Stimulated activated CD8-positive, alpha-beta memory T cell treated with anti-CD3 and anti-CD28 coated beads, Interleukin-2, amount 100 ng/mL, for 48 hours (primary cell): ENCODE measurements at places on chromosomes 3 and 15.

DNA sequence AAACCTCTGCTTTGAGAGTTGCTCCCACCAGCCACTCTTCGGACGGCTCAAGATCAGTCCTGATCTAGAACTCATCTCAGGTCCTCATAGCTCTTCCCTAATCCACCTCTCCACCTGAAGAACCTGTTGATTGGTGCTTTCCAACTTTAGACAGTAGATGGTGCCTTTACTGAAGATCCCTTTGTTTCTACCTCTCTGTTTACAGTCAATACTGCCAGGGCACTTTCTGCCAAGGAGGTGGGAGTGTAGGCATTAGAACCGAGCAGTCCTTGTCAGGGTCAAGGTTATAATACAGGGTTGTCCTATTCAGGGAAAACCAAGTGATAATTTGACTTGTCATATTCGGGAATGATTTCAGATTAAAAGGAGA, 1.2 kb downstream of the CGNL1 start:
- no peak for DNase-seq

GRCh38 chr3:22792533-22792932, 410.6 kb upstream of the UBE2E2 start:
- DNase-seq = no peak

GRCh38 chr15:23055316-23055715, 15.9 kb upstream of the TUBGCP5 start:
- no peak for DNase-seq

DNA sequence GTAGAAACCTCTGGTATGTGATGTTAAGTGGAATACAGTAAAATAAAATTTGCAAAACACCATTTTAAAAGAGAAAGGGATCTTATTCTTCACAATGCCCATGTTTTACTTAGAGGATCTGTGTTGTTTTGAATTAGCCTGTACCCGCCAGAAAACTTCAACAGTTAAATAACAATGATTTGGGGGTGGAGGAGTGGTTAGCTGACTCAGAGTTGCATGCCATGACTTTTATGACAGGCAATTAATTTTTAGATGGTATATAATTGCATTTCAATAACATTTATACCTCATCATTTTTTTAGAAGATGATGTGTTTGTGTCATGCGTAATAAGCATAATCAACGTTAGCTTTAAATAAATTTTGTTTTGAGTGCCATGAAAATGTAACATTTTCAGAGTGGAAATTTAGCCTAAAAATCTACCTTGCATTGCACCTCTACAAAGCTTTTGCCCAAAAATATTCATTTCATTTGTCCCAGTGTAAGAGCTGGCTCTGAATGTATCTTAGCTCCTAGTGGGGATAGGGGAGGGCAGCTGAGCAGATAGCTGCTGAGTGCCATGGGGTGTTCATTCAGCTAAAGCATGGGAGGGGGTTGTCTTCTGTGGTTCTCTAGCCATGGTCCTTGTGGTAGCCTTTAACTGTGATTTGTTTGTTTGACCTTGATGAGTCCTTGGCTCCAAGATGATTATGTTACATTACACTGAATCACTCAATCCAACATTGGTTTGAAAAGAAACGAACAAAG, 379.8 kb downstream of the LPP start:
- DNase-seq = no peak

DNA sequence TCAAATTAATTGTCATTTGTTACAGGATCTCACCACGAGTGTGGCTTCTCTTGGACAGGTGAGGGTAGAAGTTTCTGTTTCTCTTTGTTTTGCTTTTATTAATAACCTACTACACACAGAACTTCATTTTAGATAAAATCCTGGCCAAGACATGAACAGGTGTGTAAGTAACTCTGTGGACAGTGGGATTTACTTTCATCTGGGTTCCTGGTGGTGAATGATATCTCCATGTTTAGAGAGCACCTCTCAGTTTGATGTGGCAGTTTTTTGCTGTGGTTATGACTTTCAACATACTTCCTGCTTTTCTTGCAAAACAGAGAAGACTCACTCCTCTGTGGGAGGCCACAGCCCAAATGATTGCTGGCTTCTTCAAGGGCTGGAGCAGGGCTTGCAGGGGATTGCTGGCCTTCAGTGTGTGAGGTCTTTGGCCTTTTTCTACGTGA, 71.1 kb upstream of the XCR1 start:
- DNase-seq = no peak

DNA sequence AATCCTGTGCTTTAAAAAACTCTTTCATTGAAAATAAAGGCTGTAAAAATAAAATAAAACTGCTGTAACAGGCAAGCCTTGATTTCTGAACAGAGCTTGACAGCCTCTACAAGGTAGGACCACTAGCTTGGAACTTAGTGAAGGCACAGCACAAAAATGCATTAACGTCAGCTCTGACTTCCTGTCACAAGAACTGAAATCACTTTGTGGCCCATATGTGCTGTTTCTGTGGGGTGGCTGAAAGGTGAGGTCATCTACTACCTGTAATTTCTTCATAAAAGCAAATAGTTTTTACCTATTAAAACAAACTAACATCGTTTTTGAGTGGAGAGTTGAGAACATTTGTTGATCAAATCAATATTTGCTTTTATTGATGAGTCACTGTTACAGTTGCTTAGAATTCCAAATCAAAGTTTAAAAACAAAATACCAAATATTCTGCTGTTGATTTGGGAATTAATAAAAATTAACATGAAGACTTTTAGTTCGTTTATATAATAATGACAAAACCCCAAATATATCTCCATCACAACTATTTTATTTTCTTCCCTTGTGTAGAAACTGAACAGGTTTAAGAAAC, 1034.1 kb downstream of the MCTP2 start:
- no peak for DNase-seq

GRCh38 chr3:127031413-127031810, 48.5 kb downstream of the PLXNA1 start:
- no peak for DNase-seq

DNA sequence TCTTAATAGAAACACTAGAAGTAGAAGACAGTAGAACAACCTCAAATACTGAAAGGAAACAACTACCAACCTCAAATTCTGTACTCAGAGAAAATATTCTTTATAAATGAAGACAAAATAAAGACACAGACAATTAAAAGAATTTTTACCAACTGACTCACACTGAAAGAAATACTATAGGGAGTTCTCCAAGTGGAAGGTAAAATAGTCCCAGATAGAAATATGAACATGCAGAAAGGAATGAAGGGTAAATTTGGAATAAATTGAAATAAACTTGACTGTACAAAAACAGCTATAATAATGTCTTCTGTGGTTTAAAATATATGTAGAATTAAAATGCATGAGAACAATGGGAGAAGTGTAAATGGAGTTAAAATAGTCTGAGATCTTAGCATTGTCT, 36.7 kb upstream of the CCDC174 start:
- no peak for DNase-seq

DNA sequence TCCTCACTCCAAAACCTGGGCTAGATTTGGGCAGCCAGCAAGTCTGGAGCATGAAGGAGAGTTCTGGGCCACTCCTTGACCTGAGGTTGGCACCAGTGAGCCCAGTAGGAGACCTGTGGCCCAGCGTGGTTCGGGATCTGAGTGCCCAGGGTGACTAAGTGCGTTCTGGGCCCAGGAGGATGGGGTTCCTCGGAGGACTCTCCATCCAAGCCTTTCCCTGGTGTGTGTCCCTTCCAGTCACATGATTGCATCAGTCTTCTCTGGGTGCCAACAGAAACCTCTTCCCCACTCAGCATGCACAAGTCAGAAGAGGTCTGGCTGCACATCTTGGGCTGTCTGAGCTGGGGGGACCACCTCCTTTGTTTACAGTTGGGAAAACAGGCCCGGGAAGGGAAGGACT, 14.9 kb downstream of the TMEM43 start:
- no peak for DNase-seq

GRCh38 chr15:31352911-31353811, 26.5 kb downstream of the KLF13 start:
- no peak for DNase-seq

- DNase-seq = no peak
Observed at GRCh38 chr15:39177561-39177960, 403.3 kb upstream of the THBS1 start.

GRCh38 chr3:178195824-178196223, 340.4 kb upstream of the KCNMB2 start:
- no peak for DNase-seq

- no peak for DNase-seq
Observed at GRCh38 chr3:71026634-71027578, 556.6 kb downstream of the FOXP1 start.

- DNase-seq = no peak
Observed at GRCh38 chr15:96247621-96248305, 82.7 kb upstream of the NR2F2 start.

DNA sequence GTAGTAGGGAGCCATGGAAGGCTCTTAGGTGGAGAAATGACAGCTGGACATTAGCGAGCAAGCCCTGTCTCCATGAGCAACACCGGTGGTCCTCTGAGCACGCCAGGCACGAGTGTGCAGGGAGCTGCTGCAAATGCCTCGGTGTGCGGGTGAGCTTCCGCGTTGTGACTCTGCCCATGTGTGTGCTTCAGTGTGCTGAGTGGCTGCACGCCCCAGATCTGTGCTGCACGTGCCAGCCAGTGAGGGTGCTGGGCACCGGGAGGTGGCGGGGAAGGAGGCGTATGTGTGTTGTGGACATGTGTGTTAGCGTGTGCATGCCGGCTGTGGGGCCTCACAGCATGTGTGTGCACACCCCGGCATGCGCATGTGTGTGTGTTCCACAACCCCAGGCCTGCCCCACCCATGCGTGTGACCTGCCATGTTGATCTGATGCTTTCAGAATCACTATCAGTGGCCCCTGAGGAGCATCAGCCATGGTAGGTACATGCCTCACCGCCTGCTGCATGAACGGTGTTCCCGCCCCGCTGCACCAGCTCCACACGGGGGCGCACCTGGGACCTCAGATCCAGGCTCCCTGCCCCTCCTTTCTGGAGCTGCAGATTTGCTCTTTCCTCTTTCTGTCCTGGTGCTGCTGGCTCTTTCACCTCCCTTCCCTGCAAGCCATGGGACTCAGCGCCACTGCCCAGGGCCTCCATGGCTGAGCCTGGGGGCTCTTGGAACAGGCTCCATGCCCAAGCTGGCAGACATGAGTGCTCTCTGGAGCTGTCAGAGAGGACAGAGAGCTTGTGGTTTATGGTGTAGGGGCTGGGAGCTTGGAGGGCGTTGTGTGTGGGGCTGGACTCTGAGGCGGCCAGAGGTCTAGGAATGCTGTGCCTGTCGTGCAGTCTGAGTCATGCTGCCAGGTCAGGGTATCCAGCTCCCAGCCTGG, 169.4 kb downstream of the TBC1D2B start:
- DNase-seq = peak; percentile 60

DNA sequence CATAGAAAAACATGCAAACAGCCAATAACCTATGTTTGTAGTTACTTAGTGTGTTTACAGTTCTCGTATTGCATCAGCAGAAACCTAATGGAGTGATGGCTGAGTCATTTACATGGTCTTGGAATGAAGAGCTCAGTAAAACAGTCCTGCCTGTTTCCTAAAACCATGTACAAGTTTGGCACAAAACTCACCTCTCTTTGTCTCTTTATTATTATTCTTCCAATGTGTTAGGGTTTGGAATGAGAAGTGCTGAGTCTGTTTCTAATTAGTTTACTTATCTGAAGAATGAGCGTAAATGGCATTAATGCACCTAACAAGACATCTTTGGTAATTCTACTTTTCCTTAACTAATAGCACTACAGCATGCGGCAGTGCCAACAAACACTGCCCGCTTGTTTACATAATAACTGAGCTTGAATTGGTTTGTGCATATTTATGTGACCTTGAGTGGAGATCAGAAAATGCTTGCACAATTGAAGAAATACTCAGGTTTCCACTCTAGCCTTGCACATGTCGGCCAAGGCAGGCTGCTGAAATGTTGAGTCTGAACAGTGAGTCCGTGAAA, 385.4 kb upstream of the SEMA6D start:
- no peak for DNase-seq

DNA sequence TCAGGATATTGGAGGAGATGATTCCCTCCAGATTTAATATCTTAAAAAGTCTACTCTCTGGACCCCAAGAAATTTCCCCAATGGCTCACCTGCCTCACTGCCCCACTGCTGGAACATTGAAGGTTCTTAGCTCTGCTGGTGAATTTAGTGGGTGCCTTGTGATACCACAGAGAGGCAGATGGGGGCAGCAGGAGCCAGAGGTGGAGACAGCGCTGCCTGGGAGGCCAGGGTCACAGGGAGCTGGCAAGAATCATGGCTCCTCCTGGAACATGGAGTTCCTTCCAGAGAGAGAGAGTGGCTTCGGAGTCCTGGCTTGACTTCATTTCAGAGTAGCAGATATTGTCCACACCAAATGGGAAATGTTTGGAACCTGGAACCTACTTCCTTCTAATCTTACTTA, 263.5 kb upstream of the CFAP20DC start:
- peak; percentile 21 for DNase-seq

DNA sequence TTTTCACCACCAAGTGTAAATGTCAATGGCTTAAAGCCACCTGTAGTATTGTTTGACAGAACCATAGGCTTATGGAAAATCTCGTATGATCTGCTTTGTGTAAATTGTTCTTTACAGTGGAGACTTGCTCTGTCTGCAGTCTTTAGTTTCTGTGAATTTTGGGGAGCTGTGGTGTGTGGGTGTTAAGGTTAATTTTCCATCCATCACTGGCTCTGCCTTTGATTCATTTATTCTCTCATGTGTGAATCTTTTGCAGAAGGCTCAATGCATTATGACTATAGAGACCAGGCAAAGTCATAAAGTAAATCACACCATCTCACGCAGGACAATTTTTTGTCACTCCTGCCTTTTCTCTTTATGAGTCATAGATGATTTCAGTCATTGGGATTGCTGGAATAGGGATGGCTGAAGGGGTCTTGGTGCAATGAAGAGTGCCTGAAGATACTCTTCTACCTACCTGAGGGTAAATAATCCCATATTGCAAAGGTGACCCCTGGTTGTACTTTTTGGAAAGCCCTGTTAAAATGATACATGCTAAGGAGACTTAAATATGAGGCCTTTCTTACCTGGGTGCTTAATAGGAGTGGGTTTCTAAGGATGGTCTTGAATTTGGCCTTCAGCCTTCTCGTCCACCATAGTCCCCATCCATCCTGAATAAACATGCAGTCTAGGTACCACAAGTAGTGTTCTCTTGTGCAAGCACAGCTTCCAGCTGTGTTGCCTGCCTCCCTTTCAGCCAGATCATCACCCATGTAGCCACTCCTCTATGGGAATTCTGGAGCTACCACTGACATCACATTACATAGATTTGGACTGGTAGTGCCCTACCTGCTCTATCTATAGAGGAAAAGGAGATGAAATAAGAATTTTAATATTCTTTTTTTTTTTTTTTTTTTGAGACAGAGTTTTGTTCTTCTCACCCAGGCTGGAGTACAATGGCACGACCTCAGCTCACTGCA, 14.3 kb downstream of the TGFBR2 start:
- DNase-seq = no peak
